ENCODE measurements at places on chromosomes 7 and 10.

DNA sequence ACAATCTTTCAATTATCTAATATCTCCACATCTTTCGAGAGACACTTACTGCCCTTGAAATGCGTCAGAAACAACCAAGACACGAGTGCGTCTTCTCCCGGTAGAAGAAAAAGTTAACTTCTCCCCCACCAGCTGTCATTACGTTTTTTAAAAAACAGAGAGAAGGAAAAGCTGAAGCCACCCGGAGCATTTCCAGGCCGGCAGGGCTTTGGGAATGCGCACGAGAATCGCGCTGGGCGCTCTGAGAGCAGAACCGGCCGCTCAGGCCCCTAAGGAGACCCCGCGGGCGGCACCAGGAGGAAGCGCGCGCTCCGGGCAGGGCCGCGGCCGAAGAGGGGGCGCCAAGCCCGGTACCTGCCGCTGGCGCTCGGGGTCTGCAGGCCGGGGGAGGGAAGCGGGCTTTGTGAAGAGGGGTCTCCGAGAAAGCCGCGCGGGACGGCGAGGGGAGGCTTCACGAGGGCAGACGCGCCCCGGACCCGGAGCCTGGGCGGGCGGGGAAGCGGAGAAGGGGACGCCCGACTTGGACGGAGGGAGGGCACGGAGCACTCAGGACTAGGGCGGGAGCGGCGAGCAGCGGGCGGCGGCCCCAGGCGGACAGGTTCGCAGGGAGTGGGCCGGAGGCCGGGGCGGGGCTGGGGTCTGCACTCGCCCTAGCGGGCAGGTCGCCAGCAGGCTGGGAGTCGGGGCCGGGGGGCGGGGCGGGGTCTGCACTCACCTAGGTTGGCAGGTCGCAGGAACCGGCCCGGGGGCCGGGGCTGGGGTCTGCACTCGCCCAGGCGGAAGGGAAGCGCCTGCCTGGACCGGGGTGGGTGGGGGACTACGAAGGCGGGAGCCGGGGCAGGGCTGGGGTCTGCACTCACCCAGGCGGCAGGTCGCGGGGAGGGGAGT lies 932 bp downstream of the ESYT2 start:
- H3K4me1 ChIP-seq: peaks cover 17% of the 10 kb centered on the region
- no peak for DNase-seq
- peak overlapping the region; percentile 93 for H3K4me3 ChIP-seq
- H3K36me3 ChIP-seq: no peaks in the 10 kb centered on the region

- peak overlapping the region; percentile 92 for H3K27ac ChIP-seq
- peaks cover 14% of the 10 kb centered on the region for H3K4me1 ChIP-seq
- H3K27me3 ChIP-seq: peaks cover 27% of the 10 kb centered on the region
- no peak for DNase-seq
Observed at GRCh38 chr10:33336582-33337325, 2.3 kb upstream of the NRP1 start.

GRCh38 chr10:121171825-121172787 lies 320.9 kb downstream of the WDR11 start:
- no peaks in the 10 kb centered on the region for H3K27me3 ChIP-seq
- no peak for DNase-seq
- H3K27ac ChIP-seq: no peak overlapping the region

- H3K4me1 ChIP-seq: no peaks in the 10 kb centered on the region
- H3K4me3 ChIP-seq: no peak overlapping the region
- no peak overlapping the region for H3K27ac ChIP-seq
- H3K27me3 ChIP-seq: no peaks in the 10 kb centered on the region
Observed at GRCh38 chr7:83547526-83547925, 101.4 kb downstream of the SEMA3E start.

GRCh38 chr7:40232242-40232893 lies 97.6 kb downstream of the SUGCT start:
- H3K4me3 ChIP-seq: no peak overlapping the region
- H3K27ac ChIP-seq: no peak overlapping the region
- DNase-seq: no peak

- no peak overlapping the region for H3K4me3 ChIP-seq
- H3K27me3 ChIP-seq: no peaks in the 10 kb centered on the region
- H3K27ac ChIP-seq: no peak overlapping the region
- DNase-seq: no peak
- H3K36me3 ChIP-seq: no peaks in the 10 kb centered on the region
Observed at GRCh38 chr7:105316578-105317344, 72.0 kb downstream of the SRPK2 start.

DNA sequence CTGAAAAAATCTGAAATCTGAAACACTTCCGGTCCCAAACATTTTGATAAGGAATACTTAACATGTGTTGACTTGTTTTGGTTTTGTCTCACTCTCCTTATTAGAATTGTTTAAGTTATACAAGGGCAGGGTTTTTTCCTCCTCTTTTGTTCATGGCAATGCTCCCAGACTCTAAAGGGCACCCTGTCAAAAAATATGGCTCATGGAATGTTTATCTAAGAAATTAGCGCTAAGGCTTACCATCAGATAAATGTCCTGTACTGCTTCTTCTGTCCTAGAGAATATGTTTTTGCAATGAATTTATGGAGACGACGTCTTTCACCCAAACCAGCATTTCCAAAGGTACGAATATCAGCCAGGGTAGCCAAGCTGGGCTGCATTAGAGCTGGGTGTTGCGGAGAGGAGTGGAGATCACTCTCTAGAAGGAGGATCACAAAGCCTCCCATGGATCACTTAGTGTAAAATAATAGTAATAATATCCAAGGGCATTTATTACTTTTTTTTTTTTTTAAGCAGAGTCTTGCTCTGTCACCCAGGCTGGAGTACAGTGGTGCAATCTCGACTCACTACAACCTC lies 46.8 kb downstream of the ERLIN1 start:
- H3K4me3 ChIP-seq: no peak overlapping the region
- no peaks in the 10 kb centered on the region for H3K4me1 ChIP-seq
- no peak overlapping the region for H3K27ac ChIP-seq
- no peaks in the 10 kb centered on the region for H3K27me3 ChIP-seq
- no peaks in the 10 kb centered on the region for H3K36me3 ChIP-seq
- DNase-seq: no peak

- no peak overlapping the region for H3K27ac ChIP-seq
- H3K4me1 ChIP-seq: no peaks in the 10 kb centered on the region
- no peak for DNase-seq
- H3K4me3 ChIP-seq: no peak overlapping the region
- no peaks in the 10 kb centered on the region for H3K27me3 ChIP-seq
- no peaks in the 10 kb centered on the region for H3K36me3 ChIP-seq
Observed at GRCh38 chr10:112559349-112559748, 112.3 kb downstream of the VTI1A start.

- no peaks in the 10 kb centered on the region for H3K4me1 ChIP-seq
- H3K27ac ChIP-seq: no peak overlapping the region
- no peak for DNase-seq
- H3K4me3 ChIP-seq: no peak overlapping the region
- no peaks in the 10 kb centered on the region for H3K27me3 ChIP-seq
Observed at GRCh38 chr10:90984898-90985297, 64.0 kb upstream of the ANKRD1 start.

- H3K4me1 ChIP-seq: no peaks in the 10 kb centered on the region
- H3K36me3 ChIP-seq: no peaks in the 10 kb centered on the region
- H3K27ac ChIP-seq: no peak overlapping the region
- no peak overlapping the region for H3K4me3 ChIP-seq
- H3K27me3 ChIP-seq: no peaks in the 10 kb centered on the region
- DNase-seq: no peak
Observed at GRCh38 chr7:159083001-159083697, 61.5 kb downstream of the VIPR2 start.

- H3K27me3 ChIP-seq: no peaks in the 10 kb centered on the region
- H3K36me3 ChIP-seq: no peaks in the 10 kb centered on the region
- DNase-seq: no peak
- no peak overlapping the region for H3K4me3 ChIP-seq
- no peak overlapping the region for H3K27ac ChIP-seq
Observed at GRCh38 chr10:130882906-130883305, 428.6 kb downstream of the TCERG1L start.

DNA sequence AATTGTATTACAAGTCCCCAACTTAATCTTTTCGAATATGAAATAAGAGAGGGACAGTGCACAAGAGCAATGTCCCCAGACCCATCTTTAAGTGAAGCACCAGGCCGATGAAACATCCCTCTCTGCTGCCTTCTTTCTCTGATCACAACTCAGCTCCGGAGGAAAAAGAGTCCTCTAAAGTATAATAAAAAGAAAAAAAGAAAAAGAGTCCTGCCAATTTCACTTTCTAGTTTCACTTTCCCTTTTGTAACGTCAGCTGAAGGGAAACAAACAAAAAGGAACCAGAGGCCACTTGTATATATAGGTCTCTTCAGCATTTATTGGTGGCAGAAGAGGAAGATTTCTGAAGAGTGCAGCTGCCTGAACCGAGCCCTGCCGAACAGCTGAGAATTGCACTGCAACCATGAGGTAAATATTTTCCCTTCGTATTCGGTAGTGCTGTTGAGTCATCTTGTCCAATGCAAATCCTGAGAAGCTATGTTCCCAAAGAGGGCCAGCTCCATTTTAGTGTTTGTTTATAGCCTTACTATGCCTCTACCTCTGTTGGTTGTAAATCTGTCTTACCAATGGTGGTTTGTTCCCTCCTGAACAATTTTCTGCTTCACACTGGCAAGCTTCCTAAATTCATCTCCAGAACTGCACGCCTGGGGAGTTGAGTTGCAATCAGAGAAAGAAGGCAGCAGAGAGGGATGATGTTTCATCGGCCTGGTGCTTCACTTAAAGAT lies at the start of gene IFIT2:
TSS of gene IFIT2 (plus strand) at position 326 of the 725 bp plus-strand sequence. CDS start at position 404, 78 bp downstream.
- no peak for DNase-seq
- peak within 1 kb of the TSS; percentile 48 for H3K4me3 ChIP-seq
- H3K36me3 ChIP-seq: peaks cover 6% of the 10 kb centered on the region

Data from esophagus squamous epithelium (tissue), 5 donors.